ENCODE measurements at places on chromosomes 1 and 21.

- DNase-seq = no peak
Measured at GRCh38 chr1:68490046-68490651, 6.7 kb downstream of the DEPDC1 start.

DNA sequence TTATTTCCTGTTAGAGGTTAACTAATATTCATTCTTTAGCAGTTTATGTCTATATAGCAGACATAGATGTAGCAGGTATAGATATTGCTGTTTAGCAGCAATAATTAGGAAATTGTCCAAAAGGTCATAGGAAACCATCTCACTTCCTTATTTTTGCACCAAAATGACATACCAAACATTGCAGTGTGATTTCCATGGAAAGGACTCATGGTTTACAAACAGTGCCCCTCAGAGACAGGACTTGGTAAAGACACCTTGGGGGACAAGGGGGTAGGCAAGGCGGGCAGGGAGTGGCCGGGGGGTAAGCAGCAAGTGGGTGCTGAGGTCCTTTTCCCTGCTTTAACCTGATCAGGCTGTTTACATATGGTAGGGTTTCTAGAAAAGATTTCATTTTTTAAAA, 30.5 kb downstream of the BATF3 start:
- no peak for DNase-seq

- no peak for DNase-seq
Measured at GRCh38 chr1:213014642-213015041, 1.0 kb downstream of the ANGEL2 start.

GRCh38 chr1:206736878-206737728, 33.5 kb upstream of the IL19 start:
- peak; percentile 63 for DNase-seq

DNA sequence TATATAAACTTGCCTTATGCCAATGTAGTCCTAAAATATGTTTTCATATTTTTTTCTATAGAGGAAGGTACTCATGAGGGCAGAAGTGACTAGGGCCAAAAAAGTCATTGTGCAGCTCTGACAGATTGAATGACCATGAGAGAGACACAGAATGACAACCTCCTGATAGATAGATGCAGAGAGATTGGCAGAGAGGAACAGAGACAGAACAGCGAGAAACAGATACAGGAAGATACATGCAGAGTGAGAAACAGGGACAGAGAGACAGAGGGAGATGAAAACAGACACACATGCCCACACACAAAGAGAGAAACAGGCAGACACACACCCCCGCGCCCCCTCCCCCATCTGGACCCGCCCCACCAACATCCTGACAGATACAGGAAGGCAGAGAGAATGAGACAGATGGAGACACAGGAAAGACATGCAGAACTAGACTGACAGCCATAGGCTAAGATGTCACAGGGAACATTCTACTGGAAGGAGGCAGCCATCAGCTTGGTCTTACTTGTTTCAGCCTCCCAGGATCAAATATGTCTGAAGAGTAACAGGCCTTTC, 211.1 kb downstream of the ST6GALNAC3 start:
- peak; percentile 7 for DNase-seq

DNA sequence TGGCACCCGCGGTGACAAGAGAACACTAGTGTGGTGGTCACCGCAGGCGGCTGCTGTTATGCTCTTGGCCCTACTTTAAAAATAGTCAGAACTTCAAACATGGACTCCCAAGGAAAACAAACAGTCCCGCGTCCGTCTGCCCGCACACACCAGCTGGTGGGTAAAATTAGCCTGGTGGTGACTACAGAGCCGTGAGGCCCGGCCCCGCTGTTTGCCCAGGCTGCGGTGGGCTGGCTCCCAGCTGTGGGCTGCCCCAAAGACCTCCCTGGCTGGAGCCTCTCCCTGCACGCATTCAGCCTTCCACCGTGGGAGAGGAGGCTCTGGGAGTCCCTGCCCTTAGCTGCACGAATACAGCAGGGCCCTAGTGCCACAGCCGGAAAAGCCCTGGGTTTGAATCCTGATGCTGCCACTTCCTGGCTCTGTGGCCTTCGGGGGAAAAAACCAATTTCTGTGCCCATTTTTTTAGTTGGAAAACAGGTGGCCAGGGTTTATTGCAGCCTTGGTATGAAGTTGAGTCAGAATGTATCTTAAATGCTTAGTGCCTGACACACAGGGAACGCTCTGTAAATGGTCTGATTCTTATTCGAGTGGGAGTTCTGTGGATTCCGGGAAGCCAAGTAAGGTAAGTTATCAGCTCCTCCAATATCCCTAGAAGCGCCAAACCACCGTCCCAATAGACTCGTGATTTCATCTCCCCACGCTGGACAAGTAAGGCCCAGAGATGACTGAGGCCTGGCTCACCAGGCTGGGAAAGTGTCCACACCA, 58.2 kb downstream of the ALPL start:
- no peak for DNase-seq

GRCh38 chr1:18192974-18193373, 85.4 kb downstream of the IGSF21 start:
- no peak for DNase-seq

DNA sequence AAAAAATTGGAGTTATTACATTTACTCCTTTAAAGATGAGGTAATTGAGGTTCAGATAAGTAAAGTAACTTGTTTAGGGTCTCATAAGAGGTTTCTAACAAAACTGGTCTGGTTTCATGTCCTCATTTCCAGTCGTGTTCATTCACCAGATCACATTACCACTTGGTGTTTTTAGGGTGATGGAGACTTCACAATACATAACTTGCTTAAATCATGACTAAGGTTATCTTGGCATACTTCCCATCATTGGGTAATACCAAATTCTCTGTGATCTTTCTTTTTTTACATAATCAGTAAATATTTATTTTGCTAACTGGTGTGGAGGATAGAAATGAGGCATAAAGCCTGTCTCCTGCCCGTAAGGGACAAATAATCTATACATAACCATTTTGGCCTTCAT, 31.6 kb upstream of the RPTN start:
- DNase-seq = no peak

GRCh38 chr1:67647814-67648358, 37.1 kb upstream of the GADD45A start:
- DNase-seq = no peak

DNA sequence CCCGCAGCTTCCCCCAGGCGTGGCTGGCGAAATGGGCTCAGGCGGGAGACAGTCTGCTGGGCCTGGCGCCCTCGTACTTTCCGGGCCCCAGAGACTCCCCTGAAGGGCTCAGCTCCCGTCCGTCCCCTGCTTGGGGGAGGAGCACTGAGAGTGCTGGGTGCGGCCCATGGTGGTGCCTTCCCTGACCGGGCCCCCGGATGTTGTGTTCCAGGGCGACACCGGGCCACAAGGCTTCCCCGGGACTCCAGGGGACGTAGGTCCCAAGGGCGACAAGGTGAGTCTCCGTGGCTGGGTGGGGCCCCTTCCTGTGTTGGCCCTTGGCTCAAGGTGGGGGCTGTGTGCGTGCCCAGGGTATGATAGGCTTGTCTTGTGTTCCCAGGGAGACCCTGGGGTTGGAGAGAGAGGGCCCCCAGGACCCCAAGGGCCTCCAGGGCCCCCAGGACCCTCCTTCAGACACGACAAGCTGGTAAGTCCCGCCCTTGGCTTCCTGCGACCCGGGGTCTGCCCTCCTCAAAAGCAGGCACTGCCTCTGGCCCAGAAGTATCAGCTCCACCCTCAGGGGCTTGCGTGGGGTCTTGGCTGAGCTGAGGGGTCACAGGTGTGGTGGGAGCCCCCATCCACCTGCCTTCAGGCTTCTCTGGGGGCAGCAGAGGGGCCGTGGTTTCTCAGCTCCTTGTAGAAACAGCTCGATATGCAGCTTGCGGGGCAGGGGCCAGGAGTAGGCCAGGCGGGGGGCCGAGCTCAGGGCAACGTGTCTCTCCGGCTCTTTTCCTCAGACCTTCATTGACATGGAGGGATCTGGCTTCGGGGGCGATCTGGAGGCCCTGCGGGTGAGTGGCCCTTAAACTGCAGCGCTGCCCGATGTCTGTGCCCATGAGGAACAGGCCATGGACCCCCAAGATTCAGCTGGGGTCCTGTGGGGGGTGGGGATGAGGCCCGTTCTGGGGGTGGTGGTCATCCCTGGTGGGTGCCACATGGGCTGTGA, 62.3 kb downstream of the SLC19A1 start:
- DNase-seq = no peak

DNA sequence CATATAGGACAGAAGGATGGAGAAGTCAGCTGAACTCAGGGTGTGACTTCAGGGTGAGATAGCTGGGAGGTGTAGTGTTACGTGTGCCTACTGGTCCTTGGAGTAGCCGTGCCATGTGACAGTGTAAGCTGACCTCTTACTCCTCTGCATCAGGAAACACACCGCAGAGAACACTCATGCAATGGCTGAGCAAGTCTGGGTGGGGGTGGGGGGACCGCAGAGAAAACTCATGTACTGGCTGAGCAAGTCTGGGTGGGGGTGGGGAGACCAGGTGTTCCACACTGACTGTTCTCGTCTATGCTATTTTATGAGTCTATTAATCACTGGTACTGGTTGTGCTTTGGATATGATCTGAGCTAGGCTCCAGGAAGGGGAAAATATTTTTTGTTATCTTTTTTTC, 233.1 kb downstream of the PAPPA2 start:
- DNase-seq = no peak

DNA sequence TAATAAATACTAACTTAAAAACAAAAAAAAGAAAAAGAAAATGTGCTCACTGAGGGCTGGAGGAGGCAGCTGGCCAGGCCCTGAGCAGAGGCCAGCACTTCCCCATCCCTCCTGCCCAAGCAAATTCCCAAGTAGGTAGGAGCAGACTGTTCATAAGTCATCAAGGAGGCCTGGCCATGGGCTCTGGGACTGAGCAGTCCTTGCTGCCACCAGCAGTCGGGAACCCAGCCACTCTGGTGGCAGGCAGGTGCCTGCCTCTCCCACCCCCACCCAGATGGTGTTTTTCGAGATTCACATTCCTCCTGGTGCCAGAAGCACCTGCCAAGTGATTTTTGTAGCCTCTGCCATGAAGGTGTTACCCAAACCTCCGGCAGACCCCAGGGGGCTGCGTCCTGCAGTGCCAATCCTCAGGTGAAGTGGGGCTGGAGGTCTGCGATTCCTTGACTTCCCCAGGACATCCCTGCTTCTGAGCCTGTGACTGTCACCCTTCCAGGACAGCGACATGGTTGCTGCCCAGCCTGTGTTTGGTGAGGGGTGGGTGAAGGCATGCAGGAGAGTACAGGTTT, 204.2 kb upstream of the TMEM51 start:
- DNase-seq = no peak

DNA sequence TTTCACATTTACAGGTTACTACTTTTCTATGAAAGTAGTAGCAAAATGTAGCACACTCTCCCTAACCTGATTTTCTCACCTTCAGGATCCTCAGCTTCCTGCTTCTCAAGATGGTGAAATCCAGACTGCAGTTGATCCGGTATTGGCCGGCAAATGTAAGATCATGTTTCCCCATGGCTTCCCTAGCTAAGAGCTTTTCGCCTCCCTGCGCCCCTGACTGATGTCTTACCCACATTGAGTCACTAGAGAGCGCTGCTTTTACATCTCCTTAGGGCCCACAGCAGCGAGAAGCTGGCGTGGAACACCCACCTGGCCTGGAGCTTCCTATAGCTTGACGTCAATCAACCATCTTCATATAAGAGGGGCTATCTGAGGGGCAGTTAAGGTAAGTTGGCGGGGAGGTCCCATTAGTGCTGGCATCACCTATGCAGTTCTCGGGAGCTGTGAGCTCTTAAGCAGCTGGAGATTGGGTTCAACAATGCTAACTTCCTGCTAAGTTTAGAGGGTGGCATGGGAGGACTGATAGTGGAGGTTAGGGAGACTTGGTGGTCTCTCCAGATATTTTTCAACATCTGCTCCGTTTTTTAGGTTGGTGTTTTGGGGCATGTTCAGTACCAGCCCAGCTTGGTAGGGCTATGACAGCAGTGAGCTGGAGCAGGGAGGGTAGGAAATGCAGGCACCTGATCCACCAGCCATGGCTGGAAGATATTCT, 5.5 kb downstream of the PTPN7 start:
- DNase-seq = no peak

- no peak for DNase-seq
Measured at GRCh38 chr1:219247441-219247840, 73.8 kb downstream of the LYPLAL1 start.

- no peak for DNase-seq
Measured at GRCh38 chr1:150609732-150610131, 19.7 kb downstream of the ENSA start.

DNA sequence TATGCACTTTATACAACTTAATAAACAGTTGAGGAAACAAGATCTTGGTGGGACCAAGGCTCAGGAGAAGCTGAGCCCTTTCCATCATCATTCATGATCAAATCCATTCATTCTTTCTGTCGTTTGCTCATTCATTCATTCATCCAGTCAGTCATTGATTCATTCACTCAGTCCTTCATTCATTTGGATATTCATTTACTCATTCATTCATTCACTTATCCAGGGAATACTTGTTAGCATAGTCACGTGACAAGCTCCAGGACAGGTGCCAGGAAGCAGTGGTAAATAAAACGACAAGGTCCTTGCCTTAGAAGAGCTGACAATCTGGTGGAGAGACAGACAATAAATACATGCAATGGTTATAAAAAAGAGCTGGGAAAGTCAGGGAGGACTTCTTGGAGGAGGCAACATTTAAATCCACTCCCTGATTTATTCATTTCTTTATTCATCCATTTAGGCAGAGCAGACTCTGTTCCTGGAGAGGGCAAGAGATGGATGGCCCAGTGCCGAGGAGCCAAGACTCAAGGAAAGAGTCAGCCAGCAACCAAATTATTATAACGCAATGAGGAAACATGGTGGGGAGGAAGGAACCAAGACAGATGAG, 74.1 kb upstream of the CASZ1 start:
- no peak for DNase-seq

DNA sequence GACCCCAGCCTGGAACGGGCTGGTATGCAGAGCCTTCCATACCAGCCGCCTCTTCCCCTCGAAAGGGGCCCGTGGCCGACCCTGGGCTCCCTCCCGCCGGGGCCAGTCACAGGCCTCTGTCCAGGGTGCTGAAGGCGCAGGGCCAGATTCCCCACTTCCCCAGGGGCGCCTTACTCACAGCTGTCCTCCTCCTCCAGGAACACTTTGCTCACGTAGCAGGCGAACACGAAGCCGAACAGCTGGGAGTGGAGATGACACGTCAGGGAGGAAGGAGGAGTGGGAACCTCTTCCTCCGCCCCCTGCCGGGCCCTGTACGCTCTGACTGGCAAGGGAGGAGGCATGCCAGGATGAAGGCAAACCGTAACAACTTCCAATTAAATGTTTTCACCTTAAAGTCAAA, 57.3 kb downstream of the NKAIN1 start:
- peak; percentile 22 for DNase-seq

GRCh38 chr1:7298145-7298544, 473.0 kb upstream of the VAMP3 start:
- DNase-seq = no peak

DNA sequence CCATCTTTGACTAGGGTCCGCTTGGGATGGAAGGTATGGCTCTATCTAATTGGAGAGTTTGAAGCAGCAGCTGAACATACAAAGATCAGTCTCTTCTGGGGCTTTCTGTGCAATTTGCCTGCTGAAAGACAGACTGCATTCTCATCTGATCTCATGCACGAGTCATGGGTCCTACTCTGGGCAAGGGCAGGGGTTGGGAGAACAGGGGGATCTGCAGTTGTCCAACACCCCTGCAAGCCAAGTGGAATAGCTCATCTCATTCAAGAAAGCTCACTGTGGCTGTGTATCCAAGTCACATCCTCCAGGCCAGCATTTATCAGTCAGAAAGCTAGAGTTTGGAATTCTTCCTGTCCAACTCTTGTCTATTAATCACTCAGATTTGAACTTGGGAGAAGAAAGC, 177.2 kb upstream of the C8B start:
- no peak for DNase-seq
